ENCODE measurements at places on chromosomes 7 and 10. TPM values are rescaled to one million over a fixed set of nuclear protein-coding genes. Genes with fewer than 3 reads are reported as not detected.

- H3K36me3 ChIP-seq: no peaks in the 10 kb centered on the region
- H3K4me3 ChIP-seq: no peak overlapping the region
- no peaks in the 10 kb centered on the region for H3K4me1 ChIP-seq
- no peaks in the 10 kb centered on the region for H3K27me3 ChIP-seq
- no peak overlapping the region for H3K27ac ChIP-seq
- DNase-seq: no peak
Observed at GRCh38 chr7:114183311-114184088, 231.1 kb upstream of the FOXP2 start.

- H3K27ac ChIP-seq: no peak overlapping the region
- no peak for DNase-seq
- H3K27me3 ChIP-seq: no peaks in the 10 kb centered on the region
- no peaks in the 10 kb centered on the region for H3K4me1 ChIP-seq
Observed at GRCh38 chr7:83996879-83997278, 197.7 kb downstream of the SEMA3A start.

DNA sequence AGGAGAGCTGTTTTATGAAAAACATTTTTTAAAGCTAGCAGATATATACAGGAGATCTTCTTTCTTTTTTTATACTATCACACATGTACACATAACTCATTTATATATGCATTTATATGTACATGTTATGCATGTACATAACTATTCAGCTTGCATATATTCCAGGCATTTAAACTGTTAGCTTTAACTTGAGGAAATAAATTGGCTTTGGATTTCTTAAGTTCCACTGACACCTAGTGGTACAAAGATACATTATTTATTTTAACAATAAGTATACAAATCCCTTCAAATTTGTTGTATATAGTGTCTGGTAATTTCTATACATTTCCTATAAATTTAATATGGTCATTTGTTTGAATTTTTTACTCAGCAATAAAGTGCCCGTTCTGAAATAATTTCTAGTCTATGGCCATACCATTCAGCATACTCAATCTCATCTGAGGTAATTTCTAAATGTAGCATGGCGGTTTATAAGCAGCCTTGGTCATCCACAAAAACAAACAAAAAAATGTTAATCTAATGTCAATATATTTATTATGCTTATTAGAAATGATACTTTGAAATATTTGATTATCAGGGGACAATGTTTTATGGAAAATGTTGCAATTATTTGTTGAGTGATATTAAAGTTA is 11.6 kb downstream of the ZDHHC6 start:
- H3K27me3 ChIP-seq: no peaks in the 10 kb centered on the region
- no peak overlapping the region for H3K27ac ChIP-seq
- DNase-seq: no peak

DNA sequence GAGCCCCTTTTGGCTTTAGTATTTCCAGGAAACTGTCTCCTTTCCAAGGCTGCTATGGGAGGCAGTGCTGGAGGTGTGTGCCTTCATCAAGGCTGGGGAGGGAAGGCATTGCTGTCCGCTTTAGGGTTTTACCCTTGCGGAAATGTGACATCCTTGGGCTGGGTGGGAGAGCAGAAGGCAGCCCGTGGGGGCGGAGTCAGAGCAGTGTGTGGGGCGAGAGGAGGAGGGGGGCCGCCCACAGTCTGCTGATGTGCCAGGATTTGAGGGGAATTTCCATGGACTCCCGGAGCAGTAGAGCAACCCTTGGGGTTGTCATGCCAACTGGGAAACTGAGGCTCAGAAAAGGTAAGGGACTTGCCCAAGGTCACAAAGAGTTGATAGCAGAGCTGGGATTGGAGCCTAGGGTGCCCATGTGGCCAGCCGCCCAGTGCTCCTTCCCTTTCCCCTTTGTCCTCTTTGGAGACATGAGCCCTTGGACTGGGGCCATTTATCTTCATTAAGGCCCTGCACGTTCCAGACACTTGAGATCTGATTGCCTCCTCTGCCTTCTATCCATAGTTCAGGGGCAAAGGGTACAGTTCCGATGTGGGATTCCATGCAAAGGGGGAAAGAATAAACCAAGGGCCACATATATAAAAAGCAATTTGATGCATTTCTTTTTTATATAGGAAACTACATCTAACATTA is 22.2 kb downstream of the TSPAN15 start:
- no peak for DNase-seq
- no peak overlapping the region for H3K27ac ChIP-seq
- no peak overlapping the region for H3K4me3 ChIP-seq
- H3K36me3 ChIP-seq: no peaks in the 10 kb centered on the region
- H3K4me1 ChIP-seq: peaks cover 7% of the 10 kb centered on the region
- H3K27me3 ChIP-seq: no peaks in the 10 kb centered on the region

DNA sequence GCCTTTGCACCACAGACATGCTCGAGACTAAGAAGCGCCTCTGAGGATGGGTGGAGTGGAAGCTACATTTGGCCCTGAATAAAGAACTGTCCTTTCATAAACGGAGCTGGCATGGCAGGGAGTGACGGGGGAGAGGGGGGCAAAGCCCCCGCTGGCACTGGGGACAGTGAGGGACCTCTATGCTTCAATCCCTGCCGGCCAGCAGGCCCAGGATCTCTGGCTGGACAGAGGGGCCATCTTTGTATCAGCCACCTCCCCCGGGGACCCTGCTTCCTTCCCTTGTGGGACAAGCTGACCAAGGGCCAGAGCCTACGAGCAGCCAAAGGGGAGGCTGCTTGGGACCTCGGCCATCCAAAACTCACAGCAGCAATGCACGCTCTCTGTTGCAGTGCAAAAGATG is 28.2 kb upstream of the ECHDC3 start:
- DNase-seq: no peak
- no peak overlapping the region for H3K4me3 ChIP-seq
- no peak overlapping the region for H3K27ac ChIP-seq

VCL gene
- 124 TPM for total RNA-seq

DNA sequence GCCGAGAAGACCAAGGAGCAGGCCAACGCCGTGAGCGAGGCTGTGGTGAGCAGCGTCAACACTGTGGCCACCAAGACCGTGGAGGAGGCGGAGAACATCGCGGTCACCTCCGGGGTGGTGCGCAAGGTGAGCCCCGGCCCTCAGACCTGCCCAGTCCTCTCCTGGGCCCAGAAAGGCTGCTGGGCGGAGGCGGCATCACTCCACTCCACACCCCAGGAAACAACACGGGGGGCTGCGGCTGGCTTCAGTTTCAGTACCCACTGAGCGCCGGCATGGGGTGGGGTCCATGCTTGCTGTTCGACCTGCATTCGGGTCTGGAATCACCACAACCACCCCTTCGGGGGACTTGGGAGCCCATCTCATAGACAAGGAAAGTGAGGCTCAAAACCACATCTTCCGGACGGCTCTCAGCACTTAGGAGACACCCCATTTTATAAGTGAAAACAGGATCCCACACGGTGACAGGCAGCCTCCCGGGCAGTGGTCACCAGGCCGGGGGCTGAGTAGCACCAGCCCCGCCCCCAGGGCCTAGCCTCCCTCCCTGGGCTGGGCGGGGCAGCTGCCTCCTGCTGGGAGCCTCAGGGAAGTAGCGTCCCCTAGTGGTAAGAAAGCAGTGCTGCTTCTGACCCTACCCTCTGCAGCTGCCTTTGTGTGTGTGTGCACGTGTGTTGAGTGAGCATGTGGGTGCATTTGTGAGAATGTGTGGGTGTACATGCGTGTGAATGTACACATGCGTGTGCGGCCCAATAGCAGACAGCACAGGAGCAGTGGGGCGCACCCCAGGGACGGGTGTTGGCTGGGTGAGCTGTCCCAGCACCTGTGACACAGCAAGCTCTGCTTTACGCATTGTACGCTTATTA is 1.8 kb downstream of the SNCG start:
- H3K36me3 ChIP-seq: no peaks in the 10 kb centered on the region
- H3K4me1 ChIP-seq: peaks cover 30% of the 10 kb centered on the region
- peak overlapping the region; percentile 82 for H3K27ac ChIP-seq

GRCh38 chr10:43781480-43782361 is 133.0 kb upstream of the ZNF32 start:
- no peak overlapping the region for H3K27ac ChIP-seq
- no peaks in the 10 kb centered on the region for H3K4me1 ChIP-seq
- no peaks in the 10 kb centered on the region for H3K27me3 ChIP-seq
- DNase-seq: no peak

HDAC9 gene
- 41.0 TPM for total RNA-seq

GRCh38 chr7:1691601-1692514 is 21.8 kb downstream of the ELFN1 start:
- peaks cover 2% of the 10 kb centered on the region for H3K36me3 ChIP-seq
- H3K4me3 ChIP-seq: no peak overlapping the region
- DNase-seq: peak; percentile 14
- H3K27ac ChIP-seq: no peak overlapping the region
- H3K4me1 ChIP-seq: no peaks in the 10 kb centered on the region
- H3K27me3 ChIP-seq: no peaks in the 10 kb centered on the region

DNA sequence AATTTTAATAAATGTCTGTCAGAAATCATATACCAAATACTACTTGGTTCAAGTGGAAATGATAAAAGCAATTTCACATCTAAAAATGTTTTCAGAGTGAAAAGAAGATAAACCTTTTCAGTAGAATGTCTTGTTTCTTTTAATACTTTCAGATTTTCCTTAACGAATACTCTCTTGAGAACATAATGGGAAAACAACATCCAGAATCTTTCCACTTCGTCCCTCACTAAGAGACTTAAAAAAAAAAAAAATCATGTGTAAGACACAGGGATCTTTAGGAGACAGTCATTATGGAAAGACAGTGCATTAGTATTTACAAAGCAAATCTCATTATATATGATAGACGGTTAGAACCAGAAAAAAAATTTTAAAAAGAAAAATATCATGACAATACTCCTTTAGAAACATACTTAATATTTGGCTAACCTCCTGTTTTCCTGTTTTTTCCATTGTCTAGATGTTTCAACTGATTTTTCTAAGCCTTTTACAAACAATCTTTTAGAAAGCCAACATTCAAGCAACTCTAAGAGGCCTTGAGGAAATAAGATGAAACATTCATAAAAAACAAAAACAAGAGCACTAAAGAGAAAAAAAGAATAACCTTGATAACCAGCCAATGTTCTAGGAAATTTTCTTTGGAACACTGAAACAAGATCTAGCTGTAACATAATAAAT is 339.9 kb upstream of the LRRN3 start:
- H3K27me3 ChIP-seq: no peaks in the 10 kb centered on the region
- no peak overlapping the region for H3K27ac ChIP-seq
- no peak overlapping the region for H3K4me3 ChIP-seq
- no peaks in the 10 kb centered on the region for H3K4me1 ChIP-seq

MRPS24 gene
- total RNA-seq: 96.7 TPM

- no peak overlapping the region for H3K27ac ChIP-seq
- no peak for DNase-seq
- no peak overlapping the region for H3K4me3 ChIP-seq
Observed at GRCh38 chr7:144709066-144709465, 126.8 kb downstream of the TPK1 start.

CYP26A1 gene
- not detected for total RNA-seq

LMOD2 gene
- not detected for total RNA-seq

- no peak overlapping the region for H3K4me3 ChIP-seq
- peaks cover 5% of the 10 kb centered on the region for H3K27me3 ChIP-seq
- no peaks in the 10 kb centered on the region for H3K36me3 ChIP-seq
- DNase-seq: no peak
- no peak overlapping the region for H3K27ac ChIP-seq
Observed at GRCh38 chr7:158567153-158567603, 20.4 kb downstream of the PTPRN2 start.

- H3K27ac ChIP-seq: no peak overlapping the region
- no peaks in the 10 kb centered on the region for H3K4me1 ChIP-seq
- no peak for DNase-seq
- H3K4me3 ChIP-seq: no peak overlapping the region
Observed at GRCh38 chr10:108848046-108848445, 1075.3 kb downstream of the XPNPEP1 start.

DNA sequence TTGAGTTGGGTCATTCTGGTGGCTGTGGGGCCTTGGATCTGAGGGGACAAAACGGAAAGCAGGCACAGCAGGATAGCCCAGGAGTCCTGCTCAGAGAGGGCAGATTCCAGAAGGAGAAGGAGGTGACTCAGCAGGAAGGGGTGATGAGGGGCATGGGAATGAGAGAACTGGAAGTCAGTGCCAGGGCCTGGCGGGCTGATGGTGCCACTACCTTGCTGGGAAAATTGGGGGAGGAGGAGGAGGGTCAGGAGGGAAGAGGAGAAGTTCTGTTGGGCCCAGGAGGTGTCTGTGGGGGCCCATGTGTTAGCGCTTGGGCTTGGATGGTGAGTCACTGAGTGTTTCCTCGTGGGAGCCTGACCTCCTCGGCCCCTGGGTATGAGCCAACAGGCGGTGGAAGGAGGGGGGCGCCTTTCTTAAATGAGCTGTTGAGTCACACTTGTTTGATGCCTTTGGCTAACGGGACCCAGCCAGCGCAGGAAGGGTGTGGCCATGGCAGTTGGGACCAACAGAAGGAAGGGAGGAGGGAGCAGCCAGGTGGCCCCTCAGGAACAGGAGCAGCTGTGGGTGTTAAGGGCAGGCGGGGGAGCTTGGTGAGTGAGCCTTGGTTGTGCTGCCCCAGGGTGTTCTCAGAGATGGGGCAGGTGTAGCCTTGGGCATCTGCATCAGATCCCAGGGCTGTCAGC is 130.0 kb upstream of the BTBD16 start:
- H3K4me1 ChIP-seq: peaks cover 10% of the 10 kb centered on the region
- no peaks in the 10 kb centered on the region for H3K27me3 ChIP-seq
- H3K4me3 ChIP-seq: no peak overlapping the region
- peak overlapping the region; percentile 86 for H3K27ac ChIP-seq

GRCh38 chr7:114910787-114911186 is 11.1 kb upstream of the MDFIC start:
- no peak for DNase-seq
- no peak overlapping the region for H3K27ac ChIP-seq
- H3K4me1 ChIP-seq: no peaks in the 10 kb centered on the region
- no peaks in the 10 kb centered on the region for H3K36me3 ChIP-seq

- no peak overlapping the region for H3K4me3 ChIP-seq
- H3K4me1 ChIP-seq: no peaks in the 10 kb centered on the region
- H3K36me3 ChIP-seq: no peaks in the 10 kb centered on the region
- no peak for DNase-seq
Observed at GRCh38 chr7:43199371-43200160, 87.1 kb downstream of the HECW1 start.

GBX1 gene
- not detected for total RNA-seq

ELOVL3 gene
- 0.54 TPM for total RNA-seq

DNA sequence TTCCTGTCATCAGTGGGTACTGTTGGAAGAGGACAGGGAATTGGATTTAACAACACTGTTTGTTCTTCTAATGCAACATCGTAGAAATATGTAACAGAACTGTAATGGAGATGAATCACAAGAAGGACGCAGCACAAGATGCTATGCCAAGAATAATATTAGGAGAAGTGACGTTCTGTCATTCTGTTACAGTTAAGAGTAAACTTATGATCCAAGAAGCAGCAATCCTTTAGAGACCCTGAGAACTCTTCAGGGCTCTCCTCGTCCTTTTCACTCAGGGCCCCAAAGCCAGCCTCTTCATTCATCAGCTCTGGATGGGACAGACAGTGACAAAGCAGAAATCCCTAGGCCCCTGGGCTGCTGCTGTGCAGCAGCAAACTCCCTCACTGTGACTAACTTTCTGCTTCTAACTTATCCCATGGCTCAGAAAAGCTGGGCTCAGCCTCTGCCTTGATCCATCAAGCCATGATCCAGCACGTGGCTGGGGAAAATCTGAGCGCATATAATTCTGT is 8.7 kb upstream of the IL6 start:
- H3K36me3 ChIP-seq: no peaks in the 10 kb centered on the region
- H3K27ac ChIP-seq: peak overlapping the region; percentile 64
- H3K27me3 ChIP-seq: no peaks in the 10 kb centered on the region
- H3K4me1 ChIP-seq: no peaks in the 10 kb centered on the region
- H3K4me3 ChIP-seq: no peak overlapping the region

GRCh38 chr7:98638853-98639252 is 21.8 kb downstream of the NPTX2 start:
- H3K27me3 ChIP-seq: no peaks in the 10 kb centered on the region
- no peak for DNase-seq
- H3K4me1 ChIP-seq: no peaks in the 10 kb centered on the region
- no peak overlapping the region for H3K27ac ChIP-seq
- H3K36me3 ChIP-seq: no peaks in the 10 kb centered on the region

Measured in lung (tissue), 17 donors.